Dorsolateral prefrontal cortex (tissue), 122 donors: ENCODE measurements at places on chromosomes 2 and 18.
A peak's percentile ranks its signal among the peaks of the same experiment; 100 is the strongest.

GRCh38 chr2:63871864-63872263 lies 30.2 kb downstream of the UGP2 start:
- no peak for DNase-seq

- no peak for DNase-seq
Observed at GRCh38 chr2:211868996-211869533, 669.5 kb downstream of the ERBB4 start.

- DNase-seq: no peak
Observed at GRCh38 chr2:156852210-156852609, 405.3 kb upstream of the GALNT5 start.

DNA sequence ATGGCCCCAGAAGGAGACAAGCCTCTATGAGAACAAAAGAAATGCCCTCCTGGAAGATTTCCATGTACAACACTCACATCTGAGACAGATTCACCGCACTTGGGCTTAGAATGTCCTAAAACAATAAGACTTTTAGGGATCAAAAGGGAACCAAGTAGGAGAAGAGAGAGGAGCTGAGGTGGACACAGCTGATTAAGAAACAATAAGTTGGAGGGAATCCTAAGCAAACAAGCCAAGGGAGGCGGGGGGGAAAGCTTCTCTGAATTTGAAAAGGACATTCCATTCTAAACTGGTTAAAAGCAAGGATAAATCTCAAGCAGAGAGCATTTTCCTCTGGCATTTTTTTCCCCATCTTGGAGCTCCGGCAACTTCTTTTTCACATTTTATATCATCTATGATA lies 9.9 kb downstream of the ACVR1 start:
- DNase-seq: no peak

DNA sequence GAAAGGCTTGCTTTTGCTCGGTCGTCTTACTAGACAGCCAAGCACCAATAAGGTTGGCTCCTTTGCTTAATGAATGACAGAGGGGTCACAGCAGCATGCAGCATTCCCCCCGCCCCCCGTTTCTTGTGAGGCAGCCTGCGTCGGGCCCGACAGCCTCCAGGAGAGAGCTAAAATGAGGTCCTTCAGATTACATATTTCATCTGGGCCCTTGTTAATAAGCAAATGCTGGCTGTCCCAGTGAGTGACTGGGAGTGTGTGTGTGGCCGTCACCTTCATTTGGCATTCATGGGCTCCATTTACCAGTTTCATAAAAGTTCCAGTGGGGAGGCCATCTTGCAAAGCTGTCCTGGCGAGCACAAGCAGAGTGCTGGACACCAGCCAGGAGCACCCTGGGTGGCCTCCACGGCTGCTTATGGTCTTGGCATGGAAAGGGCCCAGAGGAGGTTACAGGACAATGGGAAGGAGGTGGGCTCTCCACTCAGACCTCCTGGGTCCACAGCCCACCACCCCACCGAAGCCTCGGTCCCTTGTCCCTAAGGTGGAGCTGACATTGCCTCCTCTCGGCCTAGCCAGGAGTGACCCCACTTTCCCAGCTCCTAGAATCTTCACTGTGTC lies 37.2 kb downstream of the ODC1 start:
- DNase-seq: no peak

DNA sequence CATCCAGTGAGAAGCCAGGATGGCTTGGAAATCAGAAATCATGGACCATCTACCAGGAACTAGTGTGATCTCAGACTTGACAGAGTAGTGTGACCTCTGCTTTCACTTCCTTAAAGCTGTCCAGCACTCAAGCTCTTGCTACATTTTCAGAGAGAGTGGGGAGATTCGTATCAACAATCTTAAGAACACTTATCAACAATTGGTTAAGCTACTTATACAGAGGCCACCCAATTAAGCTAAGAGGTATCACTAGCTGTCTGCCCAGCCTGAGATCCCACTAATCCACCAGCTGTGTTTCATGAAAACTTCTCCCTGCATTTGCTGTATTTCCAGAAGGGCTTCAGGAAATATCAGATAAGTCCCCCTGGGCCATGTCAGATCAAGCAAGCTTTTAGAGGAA lies 4.2 kb downstream of the RPRM start:
- DNase-seq: no peak

- DNase-seq: no peak
Observed at GRCh38 chr18:68342039-68342659, 372.8 kb downstream of the TMX3 start.

GRCh38 chr2:190655113-190655512 lies 6.2 kb downstream of the NAB1 start:
- no peak for DNase-seq

DNA sequence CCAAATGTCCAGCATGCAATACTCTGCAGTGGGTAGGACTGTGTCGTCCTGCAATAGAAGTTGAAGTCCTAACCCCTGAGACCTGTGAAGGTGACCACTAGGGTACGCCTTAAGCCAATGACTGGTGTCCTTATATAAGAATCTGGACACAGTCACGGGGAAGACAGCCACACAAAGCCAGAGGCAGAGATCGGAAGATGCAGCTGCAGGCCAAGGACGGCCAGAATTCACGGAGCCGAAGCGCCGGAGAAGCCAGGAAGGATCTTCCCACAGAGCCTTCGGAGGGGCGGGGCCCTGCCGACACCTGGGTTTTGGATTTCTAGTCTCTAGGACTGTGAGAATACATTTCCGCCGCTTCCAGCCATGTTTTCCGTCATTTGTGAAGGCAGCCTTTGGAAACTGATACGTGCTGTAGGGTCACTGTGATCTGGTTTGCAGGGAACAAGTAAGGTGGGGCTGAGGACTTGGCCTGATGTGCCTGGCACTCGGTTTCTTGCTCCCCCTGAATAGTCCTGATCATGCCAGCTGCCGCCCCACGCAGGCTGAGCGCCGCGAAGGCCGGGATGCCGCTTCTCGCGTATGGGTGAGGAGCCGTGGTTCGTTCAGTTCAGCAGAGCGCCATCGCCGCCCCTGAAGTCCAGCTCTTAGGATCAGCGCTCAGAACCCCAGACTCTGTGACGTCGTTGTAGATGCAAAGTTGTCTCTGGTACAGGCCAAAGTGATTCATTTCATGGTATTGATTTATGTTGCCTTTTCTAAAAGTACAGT lies 38.7 kb downstream of the PTGR3 start:
- no peak for DNase-seq

DNA sequence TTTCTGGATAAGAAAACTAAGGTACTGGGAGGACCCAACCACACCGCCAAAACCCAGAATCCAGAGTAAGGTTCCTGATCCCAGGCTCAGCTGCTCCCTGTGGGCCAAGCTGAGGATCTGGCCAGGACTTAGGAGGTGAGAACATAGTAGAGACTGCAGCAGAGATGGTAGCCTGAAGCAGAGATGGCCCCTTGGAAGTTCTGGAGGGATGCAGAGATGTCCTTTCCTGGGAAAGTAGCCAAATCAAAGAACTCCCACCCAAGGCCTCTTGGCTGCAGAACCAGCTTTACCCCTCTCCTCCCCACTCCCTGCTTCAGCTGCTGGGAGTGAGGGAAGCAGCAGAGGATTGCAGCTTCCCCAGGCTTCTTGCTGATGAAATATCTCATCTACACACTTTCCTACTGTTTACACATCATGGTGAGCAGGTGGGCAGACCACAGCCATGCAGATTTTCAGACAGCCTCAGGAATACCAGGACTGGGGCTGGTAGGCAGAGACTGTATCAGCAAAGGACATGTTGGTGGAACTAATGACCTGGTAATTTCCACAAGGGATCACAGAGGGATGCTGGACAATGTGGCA lies 32.7 kb downstream of the TMEM17 start:
- DNase-seq: no peak

- no peak for DNase-seq
Observed at GRCh38 chr2:10326151-10326616, 23.5 kb downstream of the HPCAL1 start.

DNA sequence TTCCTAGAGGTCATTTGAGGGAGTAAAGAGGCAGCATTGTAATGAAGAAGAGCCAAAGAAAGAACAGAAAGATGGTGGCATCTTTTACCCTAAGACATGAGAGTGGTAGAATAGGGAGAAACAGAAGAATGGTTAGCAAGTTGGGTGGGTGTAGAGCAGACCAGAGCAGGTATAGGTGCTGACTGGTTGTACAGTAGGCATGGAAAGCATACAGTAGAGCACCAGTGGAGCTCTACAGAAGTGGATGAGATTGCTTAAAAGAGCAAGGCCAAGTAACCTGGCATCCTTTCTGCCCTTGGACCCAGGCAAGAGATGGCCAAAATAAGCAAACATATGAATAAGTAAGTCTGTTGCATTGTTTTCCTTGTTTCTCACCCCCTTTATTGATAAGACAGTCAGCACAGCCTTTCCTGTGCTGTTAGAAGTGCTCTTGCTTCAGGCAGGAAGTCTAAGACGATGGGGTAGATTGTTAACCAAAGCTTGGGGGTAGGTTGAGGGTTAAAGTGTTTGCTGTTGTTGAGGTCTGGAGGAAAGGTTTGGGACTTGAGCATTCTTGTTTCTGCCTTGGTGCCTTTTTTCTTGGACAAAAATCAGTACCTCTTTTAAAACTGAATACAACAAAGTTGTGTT lies 76.9 kb downstream of the DIS3L2 start:
- DNase-seq: no peak

DNA sequence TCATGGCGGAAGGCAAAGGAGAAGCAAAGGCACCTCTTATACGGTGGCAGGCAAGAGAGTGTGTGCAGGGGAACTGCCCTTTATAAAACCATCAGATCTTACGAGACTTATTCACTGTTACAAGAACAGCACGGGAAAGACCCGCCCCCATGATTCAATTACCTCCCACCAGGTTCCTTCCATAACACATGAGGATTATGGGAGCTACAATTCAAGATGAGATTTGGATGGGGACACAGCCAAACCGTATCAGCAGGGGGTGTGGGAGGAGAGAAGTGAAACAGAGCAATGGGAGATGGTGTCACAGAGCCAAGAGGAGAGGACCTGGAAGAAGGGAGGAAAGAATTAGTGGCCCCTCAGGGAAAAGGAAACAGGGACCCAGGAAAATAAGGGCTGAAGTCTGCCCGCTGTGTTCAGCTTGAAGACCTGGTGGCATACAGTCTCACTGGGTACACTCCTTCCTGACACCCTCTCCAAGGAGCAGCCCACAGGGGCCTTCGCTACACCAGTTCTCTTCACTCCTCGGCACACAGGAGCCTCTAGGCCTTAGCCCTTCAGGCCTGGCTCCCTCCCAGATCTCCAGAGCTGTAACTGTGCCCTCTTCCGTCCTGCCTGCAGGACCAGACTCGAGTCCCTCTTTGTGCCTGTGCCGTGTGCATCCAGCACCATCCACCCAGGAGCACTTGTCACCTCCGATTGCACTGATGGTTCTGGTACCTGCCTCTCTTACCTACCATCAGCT lies 262.1 kb downstream of the EIPR1 start:
- DNase-seq: no peak

DNA sequence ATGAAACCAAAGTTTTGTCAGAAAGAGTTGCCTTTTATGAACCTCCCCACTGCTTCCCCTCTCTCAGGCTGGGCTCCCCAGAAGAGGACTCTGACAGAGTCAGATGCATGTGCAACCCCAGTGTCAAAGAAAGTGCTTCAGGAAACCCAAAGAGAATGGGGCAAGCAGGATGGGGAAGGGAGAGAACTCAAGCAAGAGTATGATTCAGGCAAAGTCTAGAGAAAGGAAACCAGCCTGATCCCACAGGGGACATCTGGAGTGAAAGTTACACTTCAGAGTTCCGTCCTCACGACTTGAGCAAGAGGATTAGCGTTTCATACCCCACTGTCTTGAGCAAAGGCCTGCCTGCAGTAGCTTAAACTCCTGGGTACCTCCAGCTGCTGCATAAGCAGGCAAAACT lies 51.8 kb upstream of the EPC2 start:
- no peak for DNase-seq

- DNase-seq: no peak
Observed at GRCh38 chr2:176575237-176575744, 306.0 kb downstream of the MTX2 start.

DNA sequence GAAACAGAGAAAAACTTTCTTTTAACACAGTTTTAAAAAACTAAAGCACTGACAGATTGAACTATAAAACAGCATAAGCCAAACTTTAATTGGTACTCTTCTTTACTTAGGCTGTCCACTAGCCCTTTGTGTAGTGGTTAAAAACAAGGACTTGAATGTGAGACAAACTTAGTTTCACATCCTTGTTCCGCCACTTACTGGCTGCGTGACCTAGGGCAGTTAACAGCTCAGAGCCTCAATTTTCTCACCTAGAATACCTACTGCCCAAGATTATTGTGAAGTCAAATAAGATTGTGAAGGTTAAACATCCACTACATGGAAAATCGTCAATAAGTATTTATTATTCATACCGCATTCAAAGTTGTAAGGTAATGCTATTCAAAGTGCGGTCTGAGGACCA lies 2.0 kb downstream of the WDR35 start:
- DNase-seq: no peak

DNA sequence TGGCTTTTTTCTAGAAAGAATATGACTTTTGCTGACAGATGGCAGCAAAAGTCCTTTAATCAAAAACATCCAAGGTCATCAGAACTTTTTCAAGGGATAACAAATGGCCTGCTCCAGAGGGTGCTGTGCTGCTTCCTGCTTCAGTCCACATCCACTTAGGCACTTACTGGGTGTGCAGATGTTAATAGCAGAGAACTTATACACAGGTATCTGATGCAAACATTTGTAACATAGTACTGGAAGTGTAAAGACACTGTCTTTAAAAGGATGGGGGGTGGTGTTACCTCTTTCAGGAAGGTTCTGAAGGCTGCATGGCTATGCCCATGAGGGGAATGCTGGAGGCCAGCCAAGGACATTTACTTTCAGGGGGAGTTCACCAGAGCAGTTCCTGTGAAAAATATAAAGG lies 5.5 kb downstream of the HOXD8 start:
- no peak for DNase-seq

DNA sequence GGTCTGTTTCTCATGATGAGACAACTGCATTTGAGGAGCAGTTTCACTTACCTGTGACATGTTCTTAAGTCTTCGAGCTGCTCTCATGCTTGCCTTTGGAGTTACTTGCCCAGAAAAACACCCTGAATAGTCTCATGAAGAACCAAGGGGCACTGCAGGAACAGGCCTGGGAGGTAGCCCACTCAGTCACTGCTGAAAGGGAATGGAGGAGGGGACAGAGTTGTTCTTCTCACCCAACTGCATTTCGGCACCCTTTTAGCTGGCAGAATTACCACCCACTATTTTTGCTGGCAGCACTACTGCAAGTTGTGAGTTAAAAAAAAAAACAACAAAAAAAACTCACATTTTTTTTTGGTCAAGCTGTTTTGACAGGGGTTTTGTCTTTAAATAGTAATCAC lies 181.9 kb downstream of the PTPRM start:
- DNase-seq: no peak

- peak; percentile 62 for DNase-seq
Observed at GRCh38 chr2:7930800-7931635, 750.8 kb upstream of the ID2 start.

DNA sequence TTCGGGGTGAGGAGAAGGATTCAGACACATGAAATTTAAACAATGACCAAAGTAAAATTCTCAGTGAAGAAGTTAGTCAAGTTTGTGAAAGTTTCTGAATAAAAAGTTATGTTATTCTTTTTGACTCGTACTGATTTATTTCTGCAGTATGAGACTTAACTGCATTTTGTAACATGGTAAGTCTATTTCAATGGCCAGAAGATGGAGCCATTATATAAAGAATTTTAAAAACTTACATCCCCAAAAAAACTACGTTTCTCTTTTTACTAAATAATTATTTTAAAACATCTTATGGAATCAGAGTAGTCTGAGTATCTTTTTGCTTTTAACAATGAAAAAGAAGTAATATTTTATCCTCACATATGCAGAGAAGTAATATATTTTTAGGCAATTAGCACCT lies 51.4 kb upstream of the SCN1A start:
- DNase-seq: no peak
